GM20000 (cell line): ENCODE measurements at places on chromosomes 16 and 17.
A peak's percentile ranks its signal among the peaks of the same experiment; 100 is the strongest.

DNA sequence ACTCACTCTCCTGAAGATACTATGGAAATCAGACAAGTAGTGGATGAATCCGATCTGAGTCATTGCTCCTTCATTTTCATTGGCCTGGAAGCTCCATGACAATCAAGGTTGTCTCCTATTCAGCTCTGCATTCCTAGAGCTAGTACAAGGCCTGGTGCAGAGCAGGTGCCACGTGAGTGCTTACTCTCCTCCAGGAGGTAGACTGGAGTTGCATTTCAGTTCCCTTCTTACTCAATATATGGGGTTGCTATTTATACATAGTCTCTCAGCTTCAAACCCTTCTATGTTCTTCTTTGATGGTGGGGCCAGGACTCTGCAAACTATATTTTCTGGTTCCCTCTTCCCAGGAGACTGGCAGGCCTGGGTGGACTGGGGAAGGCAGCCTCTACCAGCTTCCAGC lies 148.3 kb downstream of the ASIC2 start:
- no peak for DNase-seq

GRCh38 chr16:28212532-28212873 lies 738 bp upstream of the XPO6 start:
- no peak for DNase-seq

- no peak for DNase-seq
Observed at GRCh38 chr16:19132255-19132654, 18.5 kb downstream of the ITPRIPL2 start.

GRCh38 chr16:88144028-88144511 lies 192.8 kb downstream of the BANP start:
- no peak for DNase-seq

- no peak for DNase-seq
Observed at GRCh38 chr17:19719355-19720209, 3.2 kb upstream of the SLC47A2 start.

GRCh38 chr17:45883063-45883462 lies 11.3 kb upstream of the MAPT start:
- DNase-seq = no peak

- DNase-seq = peak; percentile 43
Observed at GRCh38 chr17:35731917-35732805, 722 bp downstream of the RASL10B start.

DNA sequence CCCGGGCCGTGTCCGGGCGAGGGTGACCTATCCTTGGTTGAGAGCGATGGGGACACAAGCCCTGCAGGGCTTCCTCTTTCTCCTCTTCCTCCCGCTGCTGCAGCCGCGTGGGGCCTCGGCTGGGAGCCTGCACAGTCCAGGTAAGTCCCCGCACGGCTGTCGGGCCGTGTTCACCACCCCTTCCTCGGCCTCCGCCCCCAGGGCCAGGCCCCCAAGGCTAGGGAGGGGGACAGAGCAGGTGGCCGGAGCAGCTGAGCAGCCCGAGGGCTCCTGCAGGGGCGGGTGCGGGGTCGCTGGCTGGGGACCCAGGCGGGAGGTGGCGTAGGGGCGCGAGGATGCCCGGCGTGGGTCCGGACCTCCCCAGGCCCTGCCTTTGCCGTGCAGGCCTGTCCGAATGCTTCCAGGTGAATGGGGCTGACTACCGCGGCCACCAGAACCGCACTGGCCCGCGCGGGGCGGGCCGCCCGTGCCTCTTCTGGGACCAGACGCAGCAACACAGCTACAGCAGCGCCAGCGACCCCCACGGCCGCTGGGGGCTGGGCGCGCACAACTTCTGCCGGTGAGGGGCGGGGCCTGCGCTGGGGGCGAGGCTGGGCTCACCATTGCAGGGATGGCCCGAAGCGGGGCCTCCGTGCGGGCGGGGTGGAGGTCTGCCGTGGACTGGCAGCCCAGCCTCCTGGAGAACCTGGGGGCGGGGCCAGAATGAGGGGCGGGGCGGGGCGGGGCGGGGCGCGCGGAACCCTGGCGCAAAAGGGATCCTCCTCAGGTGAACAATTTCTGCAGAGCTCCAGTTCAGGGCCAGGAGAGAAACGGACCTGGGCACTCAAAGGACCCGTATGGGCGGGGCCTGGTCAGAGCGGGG lies 631 bp downstream of the KREMEN2 start:
- peak; percentile 93 for DNase-seq

DNA sequence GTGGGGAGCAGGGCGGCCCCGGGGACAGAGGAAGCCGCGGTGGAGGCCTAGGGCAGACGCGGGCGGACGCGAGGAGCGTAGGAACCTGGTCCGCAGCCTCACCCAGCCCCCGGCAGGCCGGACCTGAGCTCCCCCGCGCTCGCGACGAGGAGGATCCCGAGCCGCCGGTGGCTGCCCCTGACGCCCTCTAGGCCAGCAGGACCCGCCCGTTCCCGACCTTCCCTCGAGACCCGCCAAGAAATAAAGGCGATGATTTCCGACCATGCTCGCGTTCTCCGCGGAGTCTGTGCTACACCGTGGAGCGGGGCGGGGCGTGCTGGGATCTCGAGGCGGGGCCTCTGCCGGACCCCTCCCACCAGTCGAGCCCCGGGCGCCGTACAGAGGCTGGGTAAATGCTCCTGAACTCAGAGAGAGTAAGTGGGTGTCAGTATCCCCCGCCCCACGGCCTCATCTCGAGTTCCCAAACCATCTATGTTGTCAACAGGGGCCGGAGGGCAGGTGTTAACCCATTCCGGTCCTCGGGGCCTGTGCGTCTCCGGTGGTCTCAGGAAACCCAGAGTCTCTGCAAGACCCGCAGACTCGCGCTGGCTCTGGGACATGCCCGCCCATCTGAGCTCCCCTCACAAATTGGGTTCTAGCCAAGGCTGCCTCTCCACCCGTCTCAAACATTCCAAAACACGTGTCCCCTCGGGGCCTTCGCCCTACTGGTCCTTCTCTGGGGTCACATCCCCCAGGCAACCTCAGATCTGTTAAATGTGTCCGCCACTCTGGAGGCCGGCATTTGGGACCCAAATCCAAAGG lies 13.7 kb downstream of the SYCE1L start:
- peak; percentile 82 for DNase-seq

DNA sequence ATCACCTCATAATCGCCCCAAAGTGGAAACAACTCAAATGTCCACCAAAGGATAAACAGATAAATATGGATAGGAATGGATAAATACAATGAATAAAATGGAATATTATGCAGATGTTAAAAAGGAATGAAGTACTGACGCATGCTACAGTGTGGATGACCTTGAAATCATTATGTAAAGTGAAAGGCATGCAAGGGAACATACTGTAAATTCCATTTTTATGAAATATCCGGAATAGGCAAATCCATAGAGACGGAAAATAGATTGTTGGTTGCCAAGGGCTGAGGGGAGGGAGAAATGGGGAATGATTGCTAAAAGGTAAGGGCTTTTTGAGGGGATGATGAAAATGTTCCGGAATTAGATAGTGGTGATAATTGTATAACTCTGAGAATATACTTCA lies 36.0 kb downstream of the STAT5B start:
- no peak for DNase-seq

DNA sequence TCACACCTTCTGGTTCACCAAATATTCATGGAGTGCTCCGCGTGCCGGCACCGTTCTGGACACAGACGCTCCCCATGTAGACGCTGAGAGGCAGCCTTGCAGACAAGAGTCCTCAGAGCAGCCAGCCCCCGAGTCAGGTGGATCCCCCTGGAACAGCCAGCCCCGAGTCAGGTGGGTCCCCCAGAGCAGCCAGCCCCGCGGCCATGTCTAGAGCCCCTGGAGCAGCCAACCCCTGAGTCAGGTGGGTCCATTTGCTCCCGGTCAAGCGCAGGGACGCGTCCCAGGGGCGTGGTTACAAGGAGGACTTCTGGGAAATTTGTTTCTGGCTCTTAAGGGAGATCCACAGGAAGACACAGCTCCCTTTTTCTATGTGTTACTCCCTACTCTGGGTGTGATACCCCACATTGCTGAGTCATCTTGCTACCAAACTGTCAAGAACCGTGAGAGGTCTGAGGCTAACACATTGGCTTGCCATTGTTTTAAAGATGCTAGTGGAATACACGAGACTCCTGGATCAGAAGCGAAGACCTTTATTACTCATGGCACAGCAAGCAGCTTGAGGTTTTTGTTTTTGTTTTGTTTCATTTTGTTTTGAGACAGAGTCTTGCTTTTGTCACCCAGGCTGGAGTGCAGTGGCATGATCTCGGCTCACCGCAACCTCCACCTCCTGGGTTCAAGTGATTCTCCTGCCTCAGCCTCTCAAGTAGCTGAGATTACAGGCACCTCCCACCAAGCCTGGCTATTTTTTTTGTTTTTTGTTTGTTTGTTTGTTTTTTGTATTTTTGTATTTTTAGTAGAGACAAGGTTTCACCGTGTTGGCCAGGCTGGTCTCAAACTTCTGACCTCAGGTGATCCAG lies 43.3 kb upstream of the CBFA2T3 start:
- peak; percentile 83 for DNase-seq

GRCh38 chr16:86970726-86971125 lies 346.5 kb downstream of the C16orf95 start:
- no peak for DNase-seq

DNA sequence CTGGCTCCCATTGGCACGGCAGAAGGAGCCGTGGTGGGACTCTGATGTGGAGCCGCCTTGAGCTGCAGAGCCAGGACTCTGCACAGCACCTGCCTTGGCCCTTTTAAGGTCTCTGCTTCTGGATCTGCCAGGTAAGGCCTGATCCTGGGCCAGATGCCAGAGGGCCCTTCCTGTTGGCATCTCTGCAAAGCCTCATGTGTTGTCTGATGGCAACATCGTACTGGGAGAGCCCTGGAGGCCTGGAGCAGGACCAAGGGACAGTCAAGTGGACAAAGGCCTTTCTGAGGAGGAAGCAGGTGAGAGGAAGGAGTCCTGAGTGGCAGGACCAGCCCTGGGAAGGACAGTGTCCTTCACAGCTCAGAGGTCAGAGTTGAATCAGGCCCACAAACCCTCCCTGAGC lies 26.1 kb downstream of the SOCS1 start:
- DNase-seq = no peak

GRCh38 chr16:27902551-27902950 lies 161.0 kb downstream of the GSG1L start:
- DNase-seq = no peak

DNA sequence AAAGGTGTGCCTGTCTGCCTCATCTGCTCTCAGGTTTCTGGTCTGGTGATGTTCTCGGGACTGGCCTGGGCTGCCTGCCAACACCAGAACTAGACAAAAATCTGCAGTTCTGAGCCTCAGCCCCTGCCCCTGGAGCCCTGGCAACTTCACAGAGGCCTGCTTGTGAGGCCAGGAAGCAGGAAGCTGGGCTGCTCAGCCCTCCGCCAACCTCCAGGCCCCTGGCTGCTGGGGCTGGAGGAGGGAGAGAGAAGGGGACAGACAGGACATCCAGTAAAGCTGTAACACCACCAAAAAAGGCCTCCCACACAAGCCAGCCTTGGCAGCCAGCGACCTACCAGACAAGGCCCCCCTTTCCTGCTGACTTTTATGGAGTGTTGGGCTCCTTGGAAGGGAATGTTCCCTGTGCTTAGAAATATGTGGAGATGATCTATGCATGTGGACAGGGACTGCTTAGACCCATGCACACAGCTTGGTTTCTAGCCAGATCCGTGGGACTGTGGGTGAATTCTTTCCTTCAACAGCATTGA lies 157.6 kb downstream of the XYLT1 start:
- no peak for DNase-seq

DNA sequence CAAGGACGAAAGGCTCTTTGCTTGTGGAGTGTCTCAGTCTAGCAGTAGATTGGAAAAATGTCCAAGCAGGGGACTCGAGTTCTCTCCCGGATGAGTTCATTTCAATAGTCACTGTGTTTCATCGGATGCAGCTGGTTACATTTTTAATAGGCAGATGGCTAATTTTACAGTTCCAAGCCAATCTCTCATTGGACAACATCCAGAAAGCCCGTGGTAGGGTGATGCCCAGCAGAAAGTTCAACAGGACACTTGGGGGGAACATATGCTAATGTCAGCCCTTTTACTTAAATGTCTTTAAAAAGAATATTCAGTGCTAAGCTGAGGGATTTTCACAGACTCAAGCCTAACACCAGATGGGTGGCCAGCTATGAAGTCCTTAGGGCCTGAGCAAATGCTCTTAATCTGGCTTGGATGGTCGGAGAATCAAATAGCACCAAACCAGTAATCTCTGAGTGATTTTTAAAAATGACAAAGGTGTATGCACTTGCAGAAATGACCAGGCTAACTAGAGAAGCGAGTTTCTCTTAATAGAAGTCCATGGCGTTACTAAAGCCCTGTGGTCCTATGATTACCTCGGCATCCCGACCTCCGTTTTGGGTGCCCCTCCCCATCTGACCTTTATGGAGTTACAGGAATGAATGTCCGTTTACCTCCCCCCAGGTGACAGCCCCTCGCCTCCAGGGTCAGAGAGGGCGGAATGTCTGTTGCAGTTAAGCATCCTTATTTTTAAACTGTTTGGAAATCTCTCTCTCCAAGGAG lies 289.2 kb upstream of the SALL1 start:
- DNase-seq = no peak

GRCh38 chr17:3887804-3888203 lies 5.0 kb downstream of the CAMKK1 start:
- no peak for DNase-seq

DNA sequence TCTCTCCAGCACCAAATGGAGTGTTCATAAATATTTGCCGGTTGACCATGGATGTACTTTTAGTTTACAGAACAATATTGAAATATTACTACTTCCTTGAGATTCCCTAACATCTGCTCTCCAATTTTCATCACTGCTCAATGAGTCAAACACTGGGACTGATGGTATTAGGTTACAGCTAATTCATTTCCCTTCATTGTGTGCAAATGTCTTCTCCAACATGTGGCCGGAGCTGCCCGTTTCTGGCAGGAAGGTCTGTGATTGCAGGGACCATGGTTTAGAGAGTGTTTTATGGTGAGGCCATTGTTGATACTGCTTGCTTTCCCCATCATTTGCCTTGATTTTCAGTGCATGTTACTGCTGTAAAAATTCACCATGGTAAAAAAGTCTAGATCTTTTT lies 209.3 kb downstream of the HS3ST3B1 start:
- DNase-seq = no peak

DNA sequence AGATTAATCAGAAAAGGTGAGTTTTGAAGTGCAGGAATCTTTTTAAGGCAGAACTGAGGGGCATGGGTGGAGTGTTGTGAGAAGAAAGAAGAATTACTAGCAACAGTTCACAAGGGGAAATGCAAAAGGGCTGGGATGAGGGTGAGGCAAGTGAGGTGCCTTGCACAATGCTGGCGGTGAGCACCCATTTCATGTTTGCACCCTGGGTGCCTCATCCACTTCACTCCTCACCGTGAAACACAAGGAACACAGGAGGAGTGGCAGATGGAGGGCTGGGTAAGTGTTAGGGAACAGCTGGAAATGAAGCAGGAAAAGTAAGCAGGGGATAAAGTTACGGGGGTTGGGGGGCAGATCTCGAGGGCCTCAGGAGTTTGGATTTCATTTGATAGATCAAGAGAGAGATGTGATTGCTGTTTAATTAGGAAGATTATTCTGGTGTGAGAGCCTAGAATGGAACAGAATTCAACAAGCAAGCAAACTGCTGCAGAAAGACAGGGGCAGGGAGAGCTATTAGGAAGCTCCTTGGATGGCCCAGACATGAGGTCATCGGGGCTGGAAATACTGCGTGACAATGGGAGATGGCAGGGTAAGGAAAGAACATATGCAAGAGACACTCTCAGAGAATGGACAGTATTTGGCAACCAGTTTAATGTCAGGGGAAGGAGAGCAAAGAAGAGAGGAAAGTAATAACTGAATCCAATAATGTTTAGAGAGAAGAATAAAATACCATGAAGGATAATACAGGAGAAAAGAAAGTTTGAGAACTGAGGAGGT lies 8.3 kb upstream of the HEATR6 start:
- DNase-seq = no peak
